ENCODE measurements at places on chromosomes 3 and 15. TPM values are rescaled to one million over a fixed set of nuclear protein-coding genes. Genes with fewer than 3 reads are reported as not detected.

- H3K4me3 ChIP-seq = no peak overlapping the region
- DNase-seq = peak; percentile 66
- no peaks in the 10 kb centered on the region for H3K27me3 ChIP-seq
- H3K36me3 ChIP-seq = peaks cover 4% of the 10 kb centered on the region
- peaks cover 15% of the 10 kb centered on the region for H3K4me1 ChIP-seq
Observed at GRCh38 chr15:90059208-90059985, 42.9 kb downstream of the IDH2 start.

- H3K27me3 ChIP-seq = peaks cover under 1% of the 10 kb centered on the region
- no peak for DNase-seq
- no peaks in the 10 kb centered on the region for H3K4me1 ChIP-seq
- H3K36me3 ChIP-seq = no peaks in the 10 kb centered on the region
Observed at GRCh38 chr15:83565553-83566159, 88.3 kb upstream of the ADAMTSL3 start.

DNA sequence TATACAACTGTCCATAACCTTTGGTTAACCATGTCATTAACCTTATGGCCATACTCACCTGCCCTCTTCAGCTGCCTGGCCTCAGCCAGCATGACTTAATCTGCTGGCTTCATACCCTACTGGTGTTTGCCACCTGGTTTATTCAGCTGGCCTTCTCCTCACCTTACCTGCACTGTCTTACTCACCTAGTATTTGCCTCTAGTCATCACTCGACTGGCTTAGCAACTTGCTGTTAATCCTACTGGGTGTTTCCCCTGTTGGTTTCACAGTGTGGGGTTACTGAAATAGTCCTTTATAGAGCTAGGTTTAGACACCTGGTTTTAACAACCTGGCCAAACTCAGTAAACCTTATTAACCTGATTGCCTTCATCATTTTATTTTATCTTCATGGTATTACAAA is 96.4 kb downstream of the IL12A start:
- no peak overlapping the region for H3K27ac ChIP-seq
- H3K27me3 ChIP-seq = no peaks in the 10 kb centered on the region
- no peak overlapping the region for H3K4me3 ChIP-seq
- no peaks in the 10 kb centered on the region for H3K4me1 ChIP-seq

Gene MB21D2
- 1.5 TPM for total RNA-seq

Gene TMEM41A
- 9.9 TPM for total RNA-seq

Gene C2CD4A
- 0.66 TPM for total RNA-seq

Gene HCN4
- 0.05 TPM for total RNA-seq

Gene KCNMB3
- 0.80 TPM for total RNA-seq

Gene MFGE8
- total RNA-seq = 21.8 TPM

Gene SPINK8
- not detected for total RNA-seq

Gene BRPF1
- 19.1 TPM for total RNA-seq

Gene KLHL40
- total RNA-seq = 0.14 TPM

All from thymus (tissue), 14 donors.